ENCODE measurements at places on chromosomes 2 and 18. TPM values are rescaled to one million over a fixed set of nuclear protein-coding genes. Genes with fewer than 3 reads are reported as not detected.

DNA sequence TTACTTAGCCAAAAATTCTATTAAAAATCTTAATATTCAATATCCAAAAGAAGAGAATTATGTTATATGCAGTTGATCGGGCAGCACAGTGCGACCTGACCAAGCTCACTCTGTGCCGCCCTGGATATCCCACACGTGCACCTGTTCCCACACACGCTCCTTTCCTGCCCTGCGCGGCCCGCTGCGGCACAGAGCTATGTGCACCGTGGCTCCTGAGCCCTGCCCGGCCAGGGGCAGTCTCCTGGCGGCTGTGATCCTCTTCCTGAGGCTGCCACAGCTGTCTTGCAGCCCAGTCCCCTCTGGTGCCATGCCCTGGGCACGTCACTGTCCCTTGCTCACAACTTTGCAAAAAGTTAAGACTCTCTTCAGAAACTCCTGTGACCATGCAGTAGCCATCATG lies 29.3 kb downstream of the TRAPPC12 start:
- DNase-seq: no peak

- no peak for DNase-seq
Observed at GRCh38 chr2:182503886-182504285, 77.0 kb upstream of the PDE1A start.

DNA sequence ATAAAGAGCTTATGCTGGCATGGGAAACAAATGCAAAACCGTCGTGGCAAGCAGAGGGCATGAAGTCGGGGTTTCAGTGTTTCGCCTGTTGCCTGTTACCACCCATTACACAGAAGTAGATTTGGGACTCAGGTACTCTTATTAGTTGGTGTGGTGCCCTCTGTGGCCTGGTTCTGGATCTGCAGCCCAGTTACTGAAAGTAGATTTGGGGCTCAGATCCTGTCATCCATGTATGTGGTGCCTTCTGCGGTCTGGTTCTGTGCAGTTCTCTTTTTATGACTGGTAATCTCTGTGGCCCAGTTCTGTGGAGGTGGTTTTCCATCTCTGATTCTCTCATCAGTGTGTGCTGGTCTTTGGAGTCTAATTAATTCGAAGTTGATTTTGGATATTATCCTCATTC lies 45.2 kb downstream of the ADNP2 start:
- no peak for DNase-seq

- peak; percentile 45 for DNase-seq
Observed at GRCh38 chr2:75503048-75503607, 57.6 kb downstream of the EVA1A start.

GRCh38 chr2:58730764-58731487 lies 489.8 kb upstream of the FANCL start:
- no peak for DNase-seq

DNA sequence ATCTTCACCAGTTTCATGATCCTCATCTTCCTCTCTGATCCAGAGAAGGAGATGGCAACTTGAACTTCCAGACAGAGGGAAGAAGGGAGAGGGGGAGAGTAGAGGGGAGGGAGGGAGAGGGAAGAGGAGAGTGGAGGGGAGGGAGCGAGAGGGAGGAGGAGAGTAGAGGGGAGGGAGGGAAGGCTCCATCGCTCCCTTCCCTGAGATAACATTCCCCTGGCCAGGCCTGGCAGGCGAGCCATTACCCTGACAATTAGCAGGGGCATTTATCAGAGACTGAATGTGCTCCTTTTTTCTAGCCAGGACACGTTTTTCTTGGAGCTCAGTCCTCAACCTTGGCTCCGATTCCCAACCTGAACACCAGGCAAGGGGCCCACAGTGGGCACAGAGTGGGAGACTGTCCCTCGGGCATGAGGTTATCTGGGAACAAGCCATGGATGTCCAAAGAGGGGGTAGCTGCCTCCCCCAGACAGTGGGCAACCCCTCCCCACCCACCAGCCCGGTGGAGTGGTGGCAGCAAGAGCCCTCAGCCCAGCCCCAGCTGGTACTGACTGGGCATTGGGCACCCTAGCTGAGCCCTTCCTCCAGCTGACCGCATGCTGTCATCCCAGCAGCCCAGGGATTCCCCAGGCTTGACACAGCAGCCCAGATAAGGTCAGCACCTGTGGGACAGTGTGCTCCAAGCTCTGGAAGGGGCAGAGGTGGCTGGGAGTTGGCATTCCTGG lies 81.8 kb downstream of the TNS1 start:
- DNase-seq: no peak

- no peak for DNase-seq
Observed at GRCh38 chr18:8830067-8831060, 125.0 kb downstream of the MTCL1 start.

- DNase-seq: no peak
Observed at GRCh38 chr18:43635397-43635796, 358.1 kb upstream of the SYT4 start.

DNA sequence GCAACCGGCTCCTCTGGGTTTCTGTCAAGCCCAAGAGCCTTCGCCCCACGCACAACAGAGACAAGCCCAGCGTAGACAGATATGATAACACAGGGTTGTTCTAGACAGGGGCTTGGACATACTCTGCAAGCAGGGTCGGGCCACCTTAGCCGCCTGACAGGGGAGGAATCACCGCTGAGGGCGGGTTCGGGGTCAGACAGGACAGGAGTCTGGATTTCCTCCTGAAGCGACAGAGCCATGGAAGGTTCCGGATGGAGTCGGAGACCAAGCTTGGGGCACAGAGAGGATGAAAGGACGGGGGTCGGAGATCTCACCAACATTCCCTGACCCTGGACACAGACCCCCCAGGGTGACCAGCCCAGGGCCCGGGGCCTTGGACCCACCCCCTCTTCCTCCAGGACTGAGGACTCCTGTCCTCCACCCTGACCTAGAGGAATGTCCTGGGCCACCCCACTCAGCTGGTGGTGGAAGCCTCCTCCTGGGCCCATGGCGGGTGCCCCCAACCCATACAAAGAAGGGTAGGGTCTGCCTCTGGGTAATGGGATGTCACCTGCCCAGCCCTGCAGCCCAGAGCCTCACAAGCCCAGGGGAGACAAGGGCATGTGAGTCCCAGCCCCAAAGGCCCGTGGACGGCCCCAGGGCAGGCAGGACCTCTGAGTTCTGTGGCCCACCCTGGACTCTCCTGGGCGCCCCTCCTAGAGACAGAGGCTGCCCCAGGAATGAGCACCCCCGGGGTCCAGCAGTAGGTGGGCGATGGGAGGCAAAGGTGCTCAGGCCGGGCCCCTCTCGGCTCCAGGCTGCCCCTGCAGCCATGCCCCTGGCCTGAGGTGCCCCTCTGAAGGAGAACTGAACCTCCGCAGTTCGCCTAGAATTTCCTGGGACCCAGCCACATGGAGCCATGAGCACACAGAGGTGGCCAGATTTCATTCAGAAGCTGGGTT lies 44.1 kb upstream of the GPC1 start:
- DNase-seq: no peak

DNA sequence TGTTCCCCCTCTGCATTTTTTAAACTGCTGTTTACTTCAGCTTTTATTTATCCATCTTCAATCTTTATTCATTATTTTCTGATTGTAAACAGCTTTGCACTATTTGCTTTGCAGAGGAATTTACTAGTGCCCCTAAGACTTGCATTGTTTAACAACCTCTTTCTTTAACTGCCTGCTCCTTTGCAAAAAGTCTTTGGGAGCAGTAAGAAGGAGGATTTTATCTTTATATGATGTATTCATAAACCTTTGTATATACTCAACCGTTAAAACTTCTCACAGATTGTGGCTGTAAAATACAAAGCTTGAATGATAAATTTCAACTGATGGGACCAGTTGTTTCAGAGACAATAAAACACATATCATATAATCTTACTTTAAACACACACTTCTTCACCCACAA lies 20.1 kb upstream of the VIT start:
- no peak for DNase-seq

DNA sequence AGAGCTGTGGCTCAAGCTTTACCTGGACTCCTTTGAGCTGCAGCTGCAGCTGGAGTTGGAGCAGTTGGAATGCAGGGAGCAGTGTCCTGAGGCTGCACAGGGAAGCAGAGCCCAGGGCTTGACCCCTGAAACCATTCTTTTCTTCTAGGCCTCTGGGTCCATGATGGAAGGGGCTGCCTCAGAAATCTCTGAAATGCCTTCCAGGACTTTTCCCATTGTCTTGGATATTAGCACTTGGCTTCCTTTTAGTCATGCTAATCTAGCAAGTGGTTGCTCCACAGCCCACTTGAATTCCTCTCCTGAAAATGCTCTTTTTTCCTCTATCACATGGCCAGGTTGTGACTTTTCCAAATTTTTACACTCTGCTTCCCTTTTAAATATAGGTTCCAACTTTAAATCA lies 108.6 kb upstream of the RNF152 start:
- DNase-seq: no peak

DNA sequence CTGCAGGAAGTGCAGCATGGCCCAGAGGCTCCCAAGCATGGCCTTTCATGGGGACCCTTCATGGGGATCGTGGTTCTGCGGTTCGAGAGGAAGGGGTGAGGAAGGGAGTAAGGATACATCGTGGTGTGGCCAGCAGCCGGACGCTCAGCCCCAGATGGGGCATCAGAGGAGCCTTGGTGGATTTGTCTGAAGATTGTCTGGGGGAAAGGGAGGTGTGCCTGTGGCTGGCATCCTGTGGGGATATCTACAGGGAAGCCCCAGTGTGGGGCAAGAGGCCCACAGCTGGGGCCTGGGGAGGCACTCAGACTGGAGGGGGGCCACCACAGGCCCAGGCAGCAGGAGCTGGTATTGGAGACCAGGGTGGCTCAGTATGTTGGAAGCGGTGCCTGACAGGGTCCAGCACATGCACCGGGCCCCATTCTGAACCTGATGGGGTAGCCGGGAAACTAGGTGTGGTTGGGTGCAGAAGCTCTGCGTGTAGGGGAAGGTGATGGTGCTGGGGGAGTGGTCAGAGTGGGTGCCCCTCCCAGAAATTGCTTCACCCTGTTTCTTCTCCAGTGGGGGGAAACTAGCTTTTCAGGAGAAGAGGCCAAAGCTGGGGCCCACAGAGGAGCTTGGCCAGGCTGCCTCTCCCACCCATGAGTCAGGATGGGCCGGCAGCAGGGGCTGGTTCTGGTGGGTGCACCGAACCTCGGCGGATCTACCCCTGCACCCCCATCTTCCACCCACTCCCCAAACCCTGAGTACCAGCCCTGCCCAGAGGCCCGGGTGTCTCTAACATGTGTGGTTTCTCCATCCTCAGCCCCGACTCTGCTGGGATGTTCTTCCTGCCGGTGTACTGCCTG lies 274.4 kb upstream of the HDAC4 start:
- no peak for DNase-seq

Gene SFT2D3
- total RNA-seq: 8.4 TPM

Gene APCDD1
- total RNA-seq: not detected

Gene SLC40A1
- 8.0 TPM for total RNA-seq

Gene ANKZF1
- total RNA-seq: 65.1 TPM

Measured in PC-9 (cell line).